NB4 (cell line): ENCODE measurements at places on chromosomes 12 and 14.

- no peak for DNase-seq
Measured at GRCh38 chr14:64212666-64213065, 81.5 kb downstream of the ESR2 start.

DNA sequence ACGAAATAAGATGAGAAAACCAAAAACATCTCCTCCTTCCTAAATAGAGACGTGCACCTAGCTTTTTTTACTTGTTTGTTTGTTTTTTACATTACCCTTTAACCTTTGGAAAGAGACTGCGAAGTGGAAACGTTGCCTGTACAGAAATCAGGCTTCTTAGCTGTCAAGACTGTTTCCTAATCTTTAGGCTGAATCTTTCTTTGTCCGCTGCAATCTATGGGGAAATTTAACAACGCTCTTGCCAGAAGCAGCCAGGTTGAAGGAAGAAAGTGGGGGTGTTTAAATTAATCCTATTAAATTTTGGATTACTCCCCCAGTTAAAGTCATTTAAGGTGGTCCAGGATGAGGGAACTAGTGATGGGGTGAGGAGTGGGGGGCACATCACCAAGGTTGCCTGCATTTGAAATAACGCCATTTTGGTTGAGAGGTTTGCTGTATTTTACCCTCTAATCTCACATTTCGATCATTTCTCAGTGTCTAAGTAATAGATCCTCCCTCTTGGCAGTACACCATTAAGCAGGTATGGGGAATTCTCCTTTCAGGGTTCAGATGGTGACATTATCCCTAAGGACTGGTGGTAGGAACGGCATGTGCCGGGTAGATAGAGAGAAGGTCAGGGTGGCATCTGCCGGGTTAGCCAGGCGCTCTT lies 2.6 kb downstream of the FLRT2 start:
- DNase-seq: no peak

GRCh38 chr12:56629459-56630179 lies 507 bp downstream of the BAZ2A start:
- peak; percentile 61 for DNase-seq

GRCh38 chr14:27190296-27190695 lies 592.5 kb upstream of the NOVA1 start:
- no peak for DNase-seq

GRCh38 chr12:110080410-110080809 lies 32.1 kb upstream of the C12orf76 start:
- DNase-seq: no peak

- DNase-seq: no peak
Measured at GRCh38 chr14:68173227-68173972, 353.8 kb downstream of the RAD51B start.

DNA sequence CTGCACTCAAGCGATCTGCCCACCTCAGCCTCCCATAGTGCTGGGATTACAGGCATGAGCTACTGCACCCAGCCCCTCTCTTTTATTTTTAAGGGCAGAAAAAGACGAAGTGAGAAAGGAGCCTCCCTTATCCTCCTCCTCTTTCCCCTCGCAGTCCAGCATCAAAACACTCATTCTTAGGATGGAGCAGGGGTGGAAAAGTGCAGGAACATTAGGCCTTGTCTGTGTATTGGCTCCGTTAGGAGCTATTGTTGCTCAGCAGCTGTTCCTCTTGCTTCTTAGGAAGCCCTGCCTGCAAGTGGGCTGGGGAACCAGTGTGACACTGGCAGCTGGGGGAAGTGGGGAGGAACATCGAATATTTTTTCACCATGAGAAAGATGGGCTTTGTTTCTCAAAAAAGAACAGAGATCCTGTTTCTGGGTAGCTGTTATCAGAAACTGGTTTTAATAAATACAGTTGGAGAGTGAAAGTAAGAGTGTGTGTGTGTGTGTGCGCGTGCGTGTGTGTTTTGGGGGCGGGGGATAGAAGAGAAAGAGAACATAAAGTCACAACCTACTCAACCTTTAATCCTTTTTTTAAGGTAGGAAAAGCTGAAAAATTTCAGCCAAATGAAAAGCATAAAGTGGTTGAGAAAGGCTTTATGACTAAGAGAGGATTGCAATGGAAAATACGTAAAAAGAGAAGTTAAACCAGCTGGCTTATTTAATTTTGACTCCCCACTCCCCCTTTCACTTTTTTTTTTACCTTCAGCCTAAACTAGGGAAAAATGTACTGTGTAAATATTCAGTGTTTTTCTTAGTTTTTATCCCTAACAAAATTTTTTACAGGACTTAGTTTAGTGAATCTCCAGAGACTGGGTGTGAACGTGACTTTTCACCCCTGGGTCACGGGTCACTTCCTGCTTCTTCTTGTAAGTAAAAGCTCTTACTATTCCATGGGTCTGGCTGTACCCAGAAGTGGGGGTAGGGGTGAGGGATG lies 197.2 kb upstream of the PLEKHG7 start:
- DNase-seq: peak; percentile 79

- no peak for DNase-seq
Measured at GRCh38 chr12:111035578-111036301, 115.4 kb upstream of the MYL2 start.

DNA sequence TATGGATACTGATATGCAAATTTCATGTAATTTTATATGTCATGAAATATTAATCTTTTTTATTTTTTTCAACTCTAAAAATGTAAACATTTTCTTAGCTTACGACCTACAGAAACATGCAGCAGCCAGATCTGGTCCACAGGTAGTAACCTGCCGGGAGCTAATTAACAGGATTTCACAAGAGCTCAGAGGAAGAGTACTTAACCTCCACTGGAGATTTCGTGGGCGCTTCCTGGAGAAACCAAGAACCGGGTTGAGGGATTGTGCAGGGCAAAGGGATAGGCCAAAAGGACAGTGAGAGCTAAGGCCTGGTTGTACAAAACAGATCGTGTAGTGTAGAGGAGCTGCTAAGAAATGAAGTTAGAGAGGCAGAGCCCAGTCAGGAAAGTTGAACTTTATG lies 315.7 kb downstream of the PAWR start:
- DNase-seq: no peak

GRCh38 chr12:51378749-51379148 lies 12.5 kb downstream of the GALNT6 start:
- no peak for DNase-seq

DNA sequence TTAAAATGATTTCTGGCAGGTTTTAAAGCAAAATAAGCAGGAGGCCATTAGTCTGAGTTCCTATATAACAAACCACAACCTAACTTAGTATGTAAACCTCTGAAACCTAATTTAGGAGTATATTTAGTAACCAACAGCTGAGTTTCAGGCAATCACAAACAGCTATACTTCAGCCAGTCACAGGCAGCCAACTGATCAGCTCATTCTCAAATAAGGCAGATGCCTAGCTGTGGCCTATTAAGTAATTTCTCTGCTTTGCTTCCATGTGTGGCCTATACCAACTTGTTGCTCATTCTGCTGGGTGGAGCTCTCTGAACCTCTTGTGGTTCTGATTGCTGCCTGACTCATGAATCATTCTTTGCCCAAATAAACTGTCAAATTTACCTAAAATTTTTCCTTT lies 408.9 kb upstream of the FBXO33 start:
- DNase-seq: no peak
